ENCODE measurements at places on chromosomes 1 and 21.

DNA sequence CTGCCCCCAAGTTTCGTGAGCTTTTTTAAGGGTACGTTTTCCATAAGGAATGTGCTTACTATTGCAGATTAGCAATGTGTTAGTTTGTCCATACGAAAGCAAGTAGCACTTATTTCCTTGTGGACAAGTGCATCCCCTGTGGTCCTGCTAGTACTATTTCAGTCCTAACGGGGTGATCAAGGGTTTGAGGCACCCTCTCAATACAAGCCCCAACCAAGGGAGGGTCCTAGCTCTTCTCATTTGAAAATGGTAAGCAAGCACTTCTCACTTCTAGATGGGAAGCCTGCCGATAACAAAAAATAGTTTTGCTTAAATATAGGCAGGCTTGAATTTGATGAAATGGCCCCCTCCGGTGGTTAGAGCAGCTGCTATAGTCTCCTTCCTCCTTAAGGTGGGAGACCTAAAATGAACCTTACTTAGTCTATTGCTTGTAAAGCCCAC, 64.0 kb upstream of the HMCN1 start:
- peak; percentile 71 for DNase-seq

- DNase-seq: peak; percentile 33
Measured at GRCh38 chr1:27773826-27774445, 917 bp downstream of the STX12 start.

GRCh38 chr21:42520628-42521253, 7.1 kb downstream of the SLC37A1 start:
- no peak for DNase-seq

GRCh38 chr1:107934578-107934977, 30.4 kb downstream of the VAV3 start:
- DNase-seq: peak; percentile 15

DNA sequence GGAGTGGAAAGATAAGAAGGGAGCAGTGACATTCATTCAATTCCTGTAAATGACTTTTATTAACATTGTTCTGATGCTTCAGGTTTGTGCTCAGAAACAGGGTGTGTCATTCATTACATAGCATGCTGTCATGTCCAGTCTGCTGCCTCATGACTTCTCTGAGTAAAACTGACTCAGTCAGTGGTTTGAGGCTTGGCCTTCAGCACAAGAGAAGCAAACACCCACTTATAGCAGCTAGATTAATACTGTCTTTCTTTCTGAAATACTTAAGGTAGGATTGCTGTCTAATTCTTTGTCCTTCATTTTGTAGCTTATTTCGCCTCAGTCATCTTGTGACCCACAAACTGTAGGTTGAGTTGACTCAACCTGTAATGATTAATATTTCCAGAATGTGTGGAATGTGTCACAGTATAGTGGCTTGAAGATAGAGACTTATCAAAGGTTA, 32.9 kb downstream of the RASAL2 start:
- peak; percentile 75 for DNase-seq

All from cardiac fibroblast (primary cell).